NCI-H526 (cell line): ENCODE measurements at places on chromosomes 2 and 18.

- DNase-seq: no peak
These were observed 10.7 kb upstream of the POLE4 start for GRCh38 chr2:74947703-74948102.

GRCh38 chr2:102522162-102522561 is 49.1 kb downstream of the SLC9A4 start:
- no peak for DNase-seq

DNA sequence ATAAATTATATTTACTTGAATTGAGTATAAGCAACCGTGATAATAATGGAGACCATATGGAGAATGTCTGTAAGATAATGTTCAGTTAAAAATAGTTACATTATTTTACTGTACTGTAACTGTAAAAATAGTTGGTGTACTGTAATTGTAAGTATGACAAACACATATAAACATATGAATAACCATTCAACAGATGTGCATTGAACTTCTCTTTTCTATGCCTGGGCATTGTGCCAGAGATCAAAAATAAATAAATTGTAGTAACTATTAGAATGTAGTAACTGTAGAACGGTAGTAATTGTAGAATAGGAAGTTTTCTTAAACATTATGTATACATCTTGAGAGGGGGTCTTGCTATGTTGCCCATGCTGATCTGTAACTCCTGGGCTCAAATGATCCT is 287.4 kb upstream of the EPAS1 start:
- DNase-seq: no peak

GRCh38 chr2:221792971-221793521 is 220.9 kb upstream of the EPHA4 start:
- peak; percentile 35 for DNase-seq

GRCh38 chr2:200788121-200788718 is 23.5 kb upstream of the BZW1 start:
- DNase-seq: no peak

DNA sequence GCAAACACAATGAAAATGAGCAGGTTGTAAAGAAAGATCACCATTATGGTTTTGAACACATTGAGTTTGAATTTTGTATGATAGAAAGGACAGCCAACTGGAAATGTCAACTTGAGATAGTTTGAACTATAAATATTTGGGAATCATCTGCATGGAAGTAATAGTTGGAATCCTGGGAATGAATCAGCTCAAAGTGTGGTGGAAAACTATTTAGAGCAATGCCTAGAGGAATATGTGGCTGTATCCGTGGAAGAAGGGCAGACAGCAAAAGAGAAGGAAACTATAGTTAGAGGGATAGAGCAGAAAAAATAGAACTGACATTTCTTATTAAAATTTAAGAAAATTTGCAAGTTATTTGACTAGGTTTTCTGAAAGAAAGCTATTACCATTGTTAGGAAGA is 112.5 kb upstream of the OTX1 start:
- no peak for DNase-seq

GRCh38 chr2:241556746-241557145 is 1.8 kb upstream of the BOK start:
- DNase-seq: no peak

- no peak for DNase-seq
These were observed 132.6 kb downstream of the ACTR3 start for GRCh38 chr2:114022360-114023085.

- DNase-seq: no peak
These were observed 107.1 kb downstream of the PLB1 start for GRCh38 chr2:28602751-28603639.

GRCh38 chr2:69192176-69192945 is 179.4 kb downstream of the ANTXR1 start:
- no peak for DNase-seq

DNA sequence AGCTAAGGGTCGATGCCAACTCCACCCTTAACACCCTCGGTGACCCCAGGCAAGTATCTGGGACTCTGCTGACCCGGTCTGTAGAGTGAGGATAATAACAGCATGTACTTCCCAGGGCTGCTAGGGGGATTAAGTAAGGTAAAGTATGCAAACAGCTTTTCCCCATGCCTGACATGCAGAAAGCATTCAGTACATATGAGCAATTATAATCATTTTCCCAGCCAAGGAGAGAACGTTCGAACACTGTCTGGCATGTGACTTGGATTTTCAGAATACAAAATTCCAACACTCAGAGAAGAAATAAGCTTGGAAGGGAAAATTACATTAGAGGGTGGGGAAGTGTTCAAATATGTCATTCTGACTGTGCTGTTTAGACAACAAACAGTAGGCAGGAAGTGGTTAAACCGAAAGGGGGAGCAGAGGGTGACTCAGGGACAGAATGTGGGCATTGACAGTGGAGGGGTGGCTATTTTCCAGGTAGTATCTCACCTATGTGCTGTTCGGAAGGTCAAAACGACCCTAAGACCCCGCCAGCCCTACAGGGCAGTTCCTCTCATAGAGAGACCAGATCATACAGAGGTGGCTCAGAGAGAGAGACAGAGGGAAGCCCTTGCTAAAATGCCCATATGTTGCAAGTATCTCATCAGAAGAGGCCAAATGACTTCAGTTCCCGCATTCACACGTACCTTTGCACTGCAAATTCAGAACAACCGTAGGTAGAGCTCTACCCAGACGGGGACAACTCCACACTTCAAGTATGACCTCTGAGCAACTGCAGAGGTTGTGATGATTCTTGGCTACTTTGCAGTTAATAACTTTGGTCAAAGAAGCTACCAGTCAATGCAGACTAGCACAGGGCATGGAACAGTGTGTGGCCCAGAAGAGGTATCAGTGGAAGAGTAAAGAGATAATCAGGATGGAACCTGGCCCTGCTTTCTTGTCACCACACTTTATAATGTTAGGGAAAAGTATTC is 14.8 kb downstream of the ASPRV1 start:
- no peak for DNase-seq
